Activated naive CD4-positive, alpha-beta T cell (primary cell): ENCODE measurements at places on chromosomes 6 and 20.

GRCh38 chr20:34956041-34956458 lies 382 bp downstream of the MYH7B start:
- DNase-seq: no peak

GRCh38 chr20:42598581-42598980 lies 591.1 kb downstream of the PTPRT start:
- DNase-seq: no peak

DNA sequence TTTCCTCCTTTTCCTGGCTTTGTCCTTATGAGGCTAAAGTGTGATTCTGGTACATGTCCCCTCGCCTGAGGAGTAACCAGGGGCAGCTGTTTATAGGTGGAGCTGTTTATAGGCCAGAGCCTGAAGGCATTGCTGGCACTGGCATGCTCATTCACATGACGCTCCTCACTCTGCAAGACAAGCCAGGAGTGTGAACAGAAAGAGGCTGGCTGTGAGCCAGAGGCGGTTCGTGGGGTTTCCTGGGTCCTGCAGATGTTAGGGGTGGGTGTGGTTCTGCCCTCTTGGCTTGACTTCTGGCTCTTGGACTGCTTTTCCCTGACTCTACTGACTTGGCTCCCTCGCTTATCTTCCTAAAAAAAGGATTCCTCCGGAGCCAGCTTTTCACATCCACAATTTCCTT lies 12.8 kb upstream of the MDFI start:
- no peak for DNase-seq

- DNase-seq: no peak
Measured at GRCh38 chr6:130303431-130303830, 62.4 kb upstream of the TMEM200A start.

- DNase-seq: no peak
Measured at GRCh38 chr6:139713900-139714506, 339.6 kb upstream of the CITED2 start.

DNA sequence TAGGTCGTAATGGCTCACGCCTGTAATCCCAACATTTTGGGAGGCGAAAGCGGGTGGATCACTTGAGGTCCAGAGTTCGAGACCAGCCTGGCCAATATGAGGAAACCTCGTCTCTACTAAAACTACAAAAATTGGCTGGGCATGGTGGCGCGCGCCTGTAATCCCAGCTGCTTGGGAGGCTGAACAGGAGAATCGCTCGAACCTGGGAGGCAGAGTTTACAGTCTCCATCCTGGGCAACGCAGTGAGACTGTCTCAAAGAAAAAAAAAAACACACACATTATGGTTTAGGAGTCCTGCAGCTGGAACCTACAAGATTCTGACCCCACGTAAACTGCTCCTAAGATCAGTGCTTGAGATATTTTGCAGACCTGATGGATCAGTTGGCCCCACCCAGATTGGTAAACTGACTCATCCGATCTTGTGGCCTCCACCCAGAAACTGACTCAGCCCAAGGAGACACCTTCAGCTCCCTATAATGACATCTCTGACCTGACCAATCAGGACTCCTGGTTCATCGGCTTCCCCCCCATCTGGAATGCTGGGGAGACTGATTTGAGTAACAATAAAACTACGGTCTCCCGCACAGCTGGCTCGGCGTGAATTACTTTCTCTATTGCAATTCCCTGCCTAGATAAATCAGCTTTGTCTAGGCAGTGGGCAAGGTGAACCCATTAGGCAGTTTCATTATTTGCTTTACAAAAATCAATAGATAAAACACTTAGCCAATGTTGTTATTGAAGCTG lies 96.2 kb upstream of the BTN3A2 start:
- no peak for DNase-seq

DNA sequence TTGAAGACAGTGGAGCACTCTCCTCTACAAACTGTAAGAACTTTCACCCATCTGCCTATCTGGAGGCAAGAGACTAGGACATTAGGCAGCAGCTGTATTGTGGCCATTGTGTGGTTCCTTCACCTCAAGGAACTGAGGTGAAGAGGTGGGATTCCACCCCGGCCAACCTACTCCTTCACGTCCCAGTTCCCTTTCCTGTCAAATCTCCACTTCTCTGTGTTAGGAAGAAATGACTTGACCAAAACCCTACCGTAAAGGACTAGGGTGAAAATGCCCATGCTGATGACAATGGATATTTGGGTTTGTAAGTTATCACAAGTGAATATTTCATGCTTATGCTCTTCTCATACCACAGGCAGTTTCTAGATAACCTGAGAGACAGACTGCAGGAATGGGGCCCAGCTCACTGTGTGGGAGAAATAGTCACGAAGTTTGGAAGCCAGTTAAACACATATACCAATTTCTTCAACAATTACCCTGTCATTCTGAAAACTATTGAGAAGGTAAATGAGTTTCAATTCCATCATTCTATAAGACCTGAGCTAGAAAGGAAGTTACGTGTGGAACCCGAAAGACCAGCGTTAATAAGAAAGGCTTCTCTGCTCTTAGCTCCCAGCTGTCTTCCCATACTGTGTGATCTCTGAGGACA lies 86.6 kb downstream of the ECT2L start:
- no peak for DNase-seq

GRCh38 chr6:36028088-36028876 lies 674 bp downstream of the MAPK14 start:
- DNase-seq: peak; percentile 44

DNA sequence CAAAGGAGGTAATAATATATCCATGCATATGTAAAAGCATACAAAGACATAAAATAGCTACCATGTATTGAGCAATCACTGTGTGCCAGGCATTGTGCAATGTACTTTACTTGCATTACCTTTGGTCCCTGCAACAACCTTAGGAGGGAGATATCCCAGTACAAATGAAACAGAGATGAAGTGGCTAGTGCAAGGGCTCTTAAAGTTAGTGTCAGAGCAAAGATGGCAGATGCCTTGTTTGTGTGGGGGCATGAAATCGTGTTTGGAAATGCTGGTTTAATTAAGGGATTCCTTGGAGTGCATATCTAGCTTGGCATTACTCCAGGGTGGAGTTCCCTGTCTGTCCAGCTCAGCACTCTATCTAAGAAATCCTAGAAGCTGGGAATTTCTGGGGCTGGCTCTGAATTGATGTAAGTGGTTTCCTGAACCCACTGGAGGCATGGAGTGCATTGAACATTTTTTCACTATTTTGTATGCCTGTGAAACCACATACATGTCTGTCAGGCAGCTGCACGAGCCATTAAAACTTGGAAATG lies 9.8 kb downstream of the PAQR8 start:
- DNase-seq: no peak

- no peak for DNase-seq
Measured at GRCh38 chr20:43878776-43879175, 35.9 kb upstream of the TOX2 start.

DNA sequence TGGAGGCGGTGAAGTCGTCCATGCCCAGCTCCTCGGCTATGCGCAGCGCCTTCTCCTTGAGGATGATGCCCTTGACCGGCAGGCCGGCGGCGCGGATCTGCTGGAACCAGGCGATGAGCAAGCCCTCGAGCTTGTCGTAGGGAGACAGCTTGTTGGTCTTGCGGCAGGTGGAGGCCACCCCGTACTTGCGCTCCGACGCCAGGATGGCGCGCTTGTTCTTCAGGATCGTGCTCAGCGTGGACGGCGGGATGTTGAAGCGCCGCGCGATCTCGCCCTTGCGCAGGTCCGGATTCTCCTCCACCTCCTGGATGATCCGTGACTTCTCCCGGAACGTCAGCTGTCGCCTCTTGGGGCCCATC lies 435 bp downstream of the CENPB start:
- DNase-seq: no peak

- DNase-seq: no peak
Measured at GRCh38 chr6:80638213-80639055, 532.0 kb downstream of the BCKDHB start.

- DNase-seq: no peak
Measured at GRCh38 chr6:46315589-46315988, 144.8 kb upstream of the ENPP5 start.

DNA sequence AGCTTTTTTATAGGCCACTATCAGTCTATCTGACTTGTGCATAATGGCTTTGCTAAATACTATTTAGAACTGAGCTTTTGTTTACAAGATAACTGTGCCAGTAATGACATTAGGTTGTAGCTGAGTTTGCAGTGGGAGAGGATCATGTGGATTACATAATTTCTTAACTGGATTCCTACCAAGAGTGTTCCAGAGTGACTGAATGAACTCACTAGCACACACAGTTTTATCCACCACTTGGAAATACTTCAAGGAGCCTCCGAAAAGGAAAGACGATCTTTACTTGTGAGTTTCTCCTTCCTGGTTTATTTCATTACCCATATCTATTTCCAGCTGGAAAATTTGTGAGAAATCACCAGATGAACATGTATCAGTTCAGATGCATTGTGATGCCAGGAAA lies 10.9 kb upstream of the SYNE1 start:
- DNase-seq: no peak

DNA sequence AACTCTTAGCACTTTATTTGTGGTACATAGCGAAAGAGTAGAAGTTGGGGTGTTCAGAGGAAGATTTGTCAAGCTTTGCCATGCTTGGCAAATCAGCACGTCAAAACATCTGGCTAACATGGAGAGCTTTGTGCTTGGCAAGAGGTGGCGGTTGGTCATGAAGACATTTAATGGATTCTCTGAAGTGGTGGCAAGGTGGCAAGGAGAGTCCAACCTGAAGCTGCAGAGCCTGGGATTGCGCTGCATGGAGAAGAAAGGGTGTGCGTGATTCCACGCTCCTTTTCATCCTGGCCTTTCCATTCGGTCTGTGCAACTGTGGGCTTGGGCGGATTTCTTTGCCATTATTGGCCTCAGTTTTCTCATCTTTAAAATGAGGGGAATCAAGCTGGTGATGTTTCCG lies 3.1 kb downstream of the PYGB start:
- DNase-seq: no peak

DNA sequence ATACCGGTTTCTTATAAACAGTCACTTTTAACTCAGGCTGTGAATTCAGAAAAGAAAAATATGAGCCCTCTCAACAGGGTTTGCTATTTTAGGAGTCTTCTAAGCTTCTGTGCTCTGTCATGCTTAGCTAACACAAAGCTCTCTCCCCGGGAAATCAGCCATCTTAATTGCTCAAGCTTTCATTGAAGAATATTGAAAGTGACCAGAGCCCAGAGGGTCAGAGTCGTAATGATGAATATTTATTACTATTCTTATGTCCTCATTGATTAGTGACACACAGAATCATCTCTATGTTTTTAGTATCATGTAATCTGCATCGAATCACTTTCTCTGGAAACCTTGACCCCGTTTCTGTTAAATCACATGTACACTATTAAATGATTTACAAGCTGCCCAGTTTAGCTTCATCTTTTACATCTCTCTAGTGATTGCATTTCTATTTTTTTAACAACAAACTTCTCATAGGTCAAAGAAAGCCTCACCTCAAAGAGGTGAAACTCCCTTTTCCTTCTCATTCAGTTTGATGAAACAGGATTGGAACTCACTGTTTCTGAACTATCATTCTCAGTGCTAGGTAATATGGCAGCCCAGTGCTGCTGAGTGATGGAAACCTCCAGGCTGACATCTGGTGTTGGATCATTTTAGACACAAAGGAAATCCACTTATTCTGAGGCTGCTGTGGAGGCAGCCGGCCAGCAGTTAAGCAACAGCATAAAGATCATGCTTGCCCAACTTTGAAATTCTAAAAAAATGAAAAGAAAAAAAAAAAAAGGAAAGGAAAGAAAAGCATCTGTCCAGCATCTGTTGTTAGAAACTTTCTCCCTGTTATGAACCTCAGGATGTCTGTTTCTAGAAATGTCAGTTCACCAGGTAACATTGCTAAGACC lies 96.3 kb downstream of the RFPL4B start:
- DNase-seq: no peak

DNA sequence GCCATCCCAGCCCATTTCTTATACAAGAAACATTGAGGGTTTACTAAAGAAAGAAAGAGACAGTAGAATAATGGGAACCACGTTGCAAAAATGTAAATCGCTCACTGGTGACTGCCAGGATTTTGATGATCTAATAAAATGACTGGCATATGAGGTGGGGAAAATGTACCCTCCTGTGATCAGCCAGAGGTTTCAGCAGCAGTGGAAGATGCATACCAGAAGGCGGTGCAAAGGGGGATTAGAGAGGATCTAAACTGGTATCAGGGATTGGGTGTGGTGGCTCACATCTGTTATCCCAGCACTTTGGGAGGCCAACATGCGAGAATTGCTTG lies 60.8 kb upstream of the DDR1 start:
- DNase-seq: no peak

DNA sequence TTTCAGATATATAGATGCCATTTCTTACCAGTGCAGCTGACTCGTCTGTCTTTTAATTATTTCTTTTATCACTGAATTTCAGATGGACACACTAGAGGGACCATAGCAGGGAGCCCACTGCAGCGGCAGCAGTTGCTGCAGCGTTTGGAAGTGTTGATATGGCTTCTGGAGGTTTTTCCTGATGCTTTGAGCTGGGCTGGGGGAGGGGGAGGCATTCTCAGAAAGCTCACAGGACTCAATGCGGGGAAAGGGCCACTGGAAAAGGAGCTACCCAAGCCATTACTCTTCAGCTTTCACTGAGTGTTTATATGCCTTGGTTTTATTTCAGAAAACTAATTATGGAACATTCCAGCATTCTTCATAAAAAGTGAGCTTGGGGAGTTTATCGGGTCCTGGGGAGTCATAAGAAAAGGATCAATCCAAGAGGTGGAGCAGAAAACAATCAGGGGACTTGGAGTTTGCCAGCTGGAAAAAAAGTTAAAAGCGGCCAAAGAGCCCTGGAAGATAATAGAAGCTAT lies 740.4 kb upstream of the FLRT3 start:
- DNase-seq: no peak

GRCh38 chr6:27251112-27251605 lies 3.7 kb downstream of the PRSS16 start:
- DNase-seq: peak; percentile 22

DNA sequence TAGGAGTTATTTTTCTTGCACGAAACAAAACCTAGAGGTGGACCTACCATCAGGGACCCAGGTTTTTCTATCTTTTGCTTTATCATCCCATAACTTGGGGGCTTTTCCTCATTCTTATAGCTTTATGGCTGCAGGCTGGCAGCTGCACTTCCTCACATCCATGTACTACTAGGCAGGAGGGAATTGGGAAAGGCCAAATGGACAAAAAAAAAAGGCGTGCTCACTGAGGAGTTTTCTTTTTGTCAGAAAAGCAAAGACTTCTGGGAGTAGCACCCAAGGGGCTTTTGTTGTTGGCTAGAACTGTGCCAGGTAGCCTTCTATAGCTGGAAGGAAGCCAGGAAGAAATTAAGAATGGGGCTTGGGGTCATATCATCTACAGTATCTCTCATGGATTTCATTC lies 61.4 kb downstream of the SLX4IP start:
- DNase-seq: no peak
